ENCODE measurements at places on chromosomes 3 and 15.

DNA sequence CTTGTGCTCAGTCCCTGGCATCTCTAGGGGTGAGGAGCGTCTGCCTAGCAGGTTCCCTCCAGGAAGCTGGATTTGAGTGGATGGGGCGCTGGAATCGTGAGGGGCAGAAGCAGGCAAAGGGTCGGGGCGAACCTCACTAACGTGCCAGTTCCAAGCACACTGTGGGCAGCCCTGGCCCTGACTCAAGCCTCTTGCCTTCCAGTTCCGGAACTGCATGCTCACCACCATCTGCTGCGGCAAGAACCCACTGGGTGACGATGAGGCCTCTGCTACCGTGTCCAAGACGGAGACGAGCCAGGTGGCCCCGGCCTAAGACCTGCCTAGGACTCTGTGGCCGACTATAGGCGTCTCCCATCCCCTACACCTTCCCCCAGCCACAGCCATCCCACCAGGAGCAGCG, 5.0 kb downstream of the RHO start:
- no peak for DNase-seq

DNA sequence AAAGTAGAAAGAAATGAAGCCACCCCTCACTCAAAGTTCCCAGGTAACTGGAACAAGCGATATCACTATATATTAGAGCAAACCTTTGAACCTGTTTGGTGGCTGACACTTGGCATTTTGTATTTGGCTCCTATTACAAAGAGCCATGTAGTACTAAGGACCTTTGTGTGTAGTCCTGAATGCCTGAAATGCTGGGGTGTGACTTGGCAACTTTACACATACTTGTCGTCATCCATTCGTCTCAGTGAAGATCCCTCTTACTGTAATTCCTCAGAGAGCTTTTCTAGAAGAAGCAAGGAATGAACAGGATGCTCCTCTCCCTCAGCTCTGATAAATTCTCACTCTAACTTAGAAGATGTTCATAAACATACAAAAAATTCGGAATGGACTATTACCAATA, 216.1 kb upstream of the CDIN1 start:
- no peak for DNase-seq

GRCh38 chr3:56201407-56201806, 266.9 kb downstream of the ERC2 start:
- no peak for DNase-seq

- no peak for DNase-seq
Observed at GRCh38 chr3:55466526-55466925, 20.6 kb downstream of the WNT5A start.

DNA sequence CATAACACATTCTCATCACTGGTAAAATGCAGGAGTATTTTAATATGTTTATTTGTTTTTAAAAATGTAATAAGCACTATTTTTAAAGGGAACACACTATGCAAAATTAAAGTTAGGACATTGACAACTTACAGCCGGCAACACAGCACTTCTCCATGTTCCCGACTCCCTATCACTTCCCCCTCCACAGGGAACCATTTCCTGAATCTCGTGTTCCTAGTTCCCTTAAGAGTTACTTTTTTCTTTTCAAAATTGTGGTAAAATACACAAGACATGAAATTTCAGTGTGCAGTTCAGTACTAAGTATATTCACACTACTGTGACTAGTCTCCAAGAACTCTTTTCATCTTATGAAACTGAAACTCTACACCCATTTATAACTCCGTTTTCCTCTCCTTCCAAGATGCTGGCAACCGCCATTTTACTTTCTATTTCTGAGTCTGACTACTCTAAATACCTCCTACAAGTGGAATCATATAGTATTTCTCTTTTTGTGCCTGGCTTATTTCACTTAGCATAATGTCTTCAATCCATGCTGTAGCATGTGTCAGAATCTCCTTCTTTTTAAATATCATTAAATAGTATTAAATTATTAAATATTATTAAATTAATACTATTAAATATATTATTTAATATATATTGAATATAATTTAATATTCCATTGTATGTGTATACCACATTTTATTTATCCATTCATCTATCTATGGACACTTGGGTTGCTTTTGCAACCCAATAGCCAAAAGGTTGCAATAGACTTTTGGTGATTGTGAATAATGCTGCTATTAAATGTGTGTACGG, 25.9 kb upstream of the UBE2Q2 start:
- no peak for DNase-seq

DNA sequence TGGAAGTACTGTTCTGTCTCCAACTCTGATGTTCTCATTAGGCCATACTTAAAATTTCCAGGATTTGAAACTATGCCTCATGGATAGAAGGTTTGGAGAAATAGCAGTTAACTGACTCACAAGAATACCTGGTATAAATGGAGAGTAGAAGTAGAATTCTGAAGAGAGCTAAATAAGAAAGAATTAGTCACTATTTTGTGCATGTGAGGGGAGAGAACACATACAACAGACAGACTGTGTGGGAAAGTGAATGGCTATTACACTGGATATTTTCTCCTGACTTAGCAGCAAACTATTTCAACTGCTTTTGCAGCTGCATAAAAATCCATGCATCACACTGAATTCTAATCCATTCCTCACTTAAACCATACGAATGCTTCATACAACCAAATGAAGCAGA, 71.3 kb downstream of the C3orf70 start:
- no peak for DNase-seq

DNA sequence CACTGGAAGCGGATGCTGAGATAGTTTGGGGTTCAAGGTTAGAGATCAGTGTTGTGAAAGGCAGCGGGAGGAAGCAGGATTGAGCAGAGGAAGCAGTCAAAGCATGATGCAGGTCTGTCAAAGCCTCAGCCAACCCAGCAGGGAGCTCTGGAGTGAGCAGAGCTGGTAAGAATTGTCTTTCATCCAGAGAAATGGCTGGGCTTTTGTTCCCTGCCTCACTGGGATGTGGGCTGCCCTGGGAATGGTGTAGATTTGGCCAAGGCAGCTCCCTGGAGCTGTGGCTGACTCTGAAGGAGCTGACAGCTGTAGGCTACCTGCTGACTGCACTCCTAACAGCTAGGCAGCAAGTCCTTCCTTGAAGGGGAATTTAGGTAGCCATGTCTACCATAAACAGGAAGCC, 61.9 kb upstream of the STXBP5L start:
- DNase-seq: no peak

All from CD4-positive, alpha-beta T cell treated with Interleukin-15 for 4 hours (primary cell).